Brain (organoid and tissue), 16 donors: ENCODE measurements at places on chromosomes 3 and 15.

DNA sequence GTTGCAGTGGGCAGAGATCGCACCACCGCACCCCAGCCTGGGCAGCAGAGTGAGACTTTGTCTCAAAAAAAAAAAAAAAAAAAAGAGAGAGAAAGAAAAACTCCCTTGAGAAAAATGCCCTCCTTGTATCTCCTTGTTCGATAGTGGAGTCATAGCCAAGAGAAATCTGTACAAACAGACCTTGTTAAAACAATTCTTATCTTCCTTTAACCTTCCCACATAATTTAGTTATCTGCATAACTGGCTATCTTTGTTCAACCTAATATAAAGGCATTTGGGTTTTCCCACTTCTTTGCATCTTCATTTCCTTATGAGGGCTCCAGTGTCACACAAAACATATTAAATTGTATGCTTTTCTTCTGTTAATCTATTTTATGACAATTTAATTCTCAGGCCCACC is 65.1 kb upstream of the ATP11B start:
- no peak for DNase-seq

DNA sequence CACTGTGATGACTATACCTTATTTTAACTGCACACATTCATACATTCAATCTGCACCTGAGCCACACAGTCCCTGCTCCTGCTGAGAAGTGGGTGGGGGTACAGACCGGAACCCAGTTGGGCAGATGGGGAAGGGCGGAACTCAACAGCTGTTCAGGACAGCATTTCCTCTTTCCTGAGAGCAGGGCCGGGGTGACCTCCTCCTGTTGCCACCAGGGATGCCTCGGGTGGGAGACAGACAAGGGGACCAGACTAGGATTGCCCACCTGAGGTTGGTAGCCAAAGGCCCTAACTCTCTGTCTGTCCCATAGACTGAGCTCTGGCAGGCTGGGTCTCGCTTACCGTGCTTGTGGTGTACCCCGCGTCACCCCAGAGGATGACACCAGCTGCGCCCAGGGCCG is 3.9 kb downstream of the HYAL2 start:
- DNase-seq = no peak

DNA sequence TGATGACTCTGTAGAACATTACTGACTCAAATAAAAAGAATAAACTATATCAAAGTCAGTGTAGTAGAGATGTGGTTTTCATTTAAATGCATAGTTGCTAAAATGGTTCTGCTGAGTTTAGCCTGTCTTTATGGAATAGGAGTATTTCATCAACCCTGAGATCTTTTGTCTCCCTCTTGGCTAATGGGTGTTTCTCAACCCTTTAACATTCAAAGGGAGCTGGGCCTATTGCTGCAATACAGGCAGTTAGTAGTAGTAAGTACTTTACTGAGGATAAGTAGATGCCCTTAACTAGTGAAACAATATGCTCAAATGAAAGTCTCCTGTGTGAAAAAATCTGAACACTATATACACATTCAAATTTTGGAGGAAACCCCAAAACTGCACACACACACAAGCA is 184.7 kb upstream of the TTC14 start:
- DNase-seq = no peak

- no peak for DNase-seq
Measured at GRCh38 chr15:68369931-68370767, 61.8 kb downstream of the ITGA11 start.

GRCh38 chr3:172280406-172281051 is 167.7 kb downstream of the GHSR start:
- DNase-seq = no peak

- DNase-seq = no peak
Measured at GRCh38 chr15:42665827-42666226, 71.1 kb downstream of the CDAN1 start.

GRCh38 chr3:143442814-143443447 is 323.4 kb downstream of the CHST2 start:
- no peak for DNase-seq

DNA sequence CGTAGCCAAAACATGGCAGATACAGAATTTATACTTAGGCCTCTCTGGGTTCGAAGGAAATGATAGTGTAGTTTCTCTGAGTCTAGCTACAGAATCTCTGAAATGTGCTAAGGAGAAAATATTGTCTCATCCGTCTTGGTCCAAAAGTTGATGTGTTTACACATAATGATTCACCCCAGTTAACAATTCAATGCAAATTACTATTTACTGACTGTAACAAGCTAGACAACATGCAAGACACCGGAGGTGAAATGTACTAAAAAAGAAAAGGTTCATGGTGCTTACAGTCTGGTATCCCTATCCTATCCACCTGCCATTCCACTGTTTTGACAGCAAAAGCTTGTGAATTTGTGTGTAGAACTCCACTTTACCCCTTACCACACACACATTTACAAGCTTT is 146.8 kb downstream of the SUCLG2 start:
- no peak for DNase-seq

DNA sequence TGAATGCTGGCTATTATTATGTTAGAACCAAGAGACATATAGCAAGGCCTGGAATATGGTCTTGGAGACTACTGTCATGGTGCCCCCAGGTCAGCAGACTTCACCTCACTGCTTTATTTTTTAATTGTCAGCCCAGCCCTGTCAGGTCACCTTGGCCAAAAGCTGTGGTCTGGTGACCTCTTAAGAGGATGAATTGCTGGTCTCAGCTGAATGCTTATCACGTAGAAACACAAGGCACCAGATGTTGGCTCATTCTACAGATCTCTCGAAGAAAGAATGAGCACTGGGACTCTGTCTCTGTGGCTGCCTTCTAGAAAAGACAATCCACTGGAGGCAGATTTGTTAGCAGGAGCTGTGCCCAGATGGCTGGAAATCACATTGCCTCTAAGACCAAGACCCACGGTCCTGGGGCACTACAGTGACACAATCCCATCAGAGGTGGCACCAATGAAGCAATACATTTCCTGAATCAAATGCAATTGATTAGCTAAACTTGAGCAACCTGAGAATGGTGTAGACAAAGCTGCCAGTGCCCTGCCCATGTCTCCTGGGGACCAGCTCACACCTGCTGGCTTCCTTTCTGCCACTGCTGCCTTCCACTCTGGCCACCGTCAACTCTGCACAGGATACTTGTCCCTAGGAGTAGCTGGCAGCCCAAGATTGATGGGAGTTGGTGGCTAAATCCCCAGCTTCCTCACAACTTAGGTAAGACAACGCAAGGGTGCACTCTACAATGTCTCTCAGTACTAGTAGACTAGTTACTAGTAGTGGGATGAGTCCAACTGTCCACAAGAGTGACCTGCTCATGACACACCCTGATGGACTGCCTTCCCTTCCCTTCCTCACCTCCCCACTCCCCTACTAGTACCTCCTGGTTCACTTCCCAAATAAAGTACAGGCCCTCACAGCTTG is 384.9 kb upstream of the PROK2 start:
- DNase-seq = no peak

GRCh38 chr3:128537091-128537703 is 44.2 kb upstream of the GATA2 start:
- no peak for DNase-seq

DNA sequence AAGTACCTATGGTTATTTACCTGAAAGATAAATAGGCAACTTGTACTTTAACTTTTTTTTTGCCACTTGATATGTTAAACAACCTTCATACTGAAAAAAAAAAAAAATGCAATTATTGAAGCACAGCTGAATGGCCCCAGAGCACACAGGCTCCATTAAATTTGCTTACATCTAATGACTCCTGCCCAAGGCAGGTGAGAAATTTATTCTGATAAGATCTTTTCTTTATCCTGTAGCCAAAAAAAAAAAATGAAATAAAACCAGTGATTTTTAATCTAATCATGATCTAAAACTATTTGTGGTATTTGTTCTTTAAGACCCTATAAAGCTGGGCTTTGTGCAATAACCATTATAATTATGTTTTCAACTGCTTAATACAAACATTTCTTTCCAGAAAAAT is 115.7 kb downstream of the DPH6 start:
- peak; percentile 15 for DNase-seq

DNA sequence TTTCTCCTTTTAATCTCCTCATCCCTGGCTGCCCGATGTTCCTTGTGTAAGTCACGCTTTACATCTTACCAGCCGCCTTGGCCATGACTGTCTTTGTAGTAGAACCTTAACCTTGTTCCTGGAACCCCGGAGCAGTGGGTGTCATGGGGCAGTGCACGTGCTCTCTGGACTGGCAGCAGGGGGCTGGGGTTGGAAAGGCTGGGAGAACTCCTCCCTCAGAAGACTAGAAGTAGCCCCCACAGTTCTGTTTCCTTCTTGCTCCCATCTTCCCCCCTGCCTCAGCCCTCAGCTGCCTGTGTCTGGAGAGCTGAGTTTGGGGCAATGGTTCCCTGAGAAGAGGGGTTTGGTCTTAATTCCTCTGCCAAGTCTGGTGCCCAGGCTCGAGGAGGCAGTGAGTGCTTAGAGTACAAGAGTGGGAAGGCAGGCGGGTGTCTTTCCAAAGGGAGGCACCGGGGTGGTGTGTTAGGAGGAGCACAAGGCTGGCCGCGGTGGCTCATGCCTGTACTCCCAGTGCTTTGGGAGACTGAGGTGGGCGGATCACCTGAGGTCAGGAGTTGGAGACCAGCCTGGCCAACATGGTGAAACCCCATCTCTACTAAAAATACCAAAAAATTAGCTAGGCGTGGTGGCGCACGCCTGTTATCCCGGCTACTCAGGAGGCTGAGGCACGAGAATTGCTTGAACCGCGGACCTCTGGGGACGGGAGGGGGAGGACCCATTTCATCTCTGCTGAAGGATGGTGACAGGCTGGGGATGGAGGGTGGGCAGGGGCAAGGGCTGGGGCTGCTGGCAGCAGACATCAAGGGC is 100.4 kb downstream of the VGLL4 start:
- DNase-seq = no peak

DNA sequence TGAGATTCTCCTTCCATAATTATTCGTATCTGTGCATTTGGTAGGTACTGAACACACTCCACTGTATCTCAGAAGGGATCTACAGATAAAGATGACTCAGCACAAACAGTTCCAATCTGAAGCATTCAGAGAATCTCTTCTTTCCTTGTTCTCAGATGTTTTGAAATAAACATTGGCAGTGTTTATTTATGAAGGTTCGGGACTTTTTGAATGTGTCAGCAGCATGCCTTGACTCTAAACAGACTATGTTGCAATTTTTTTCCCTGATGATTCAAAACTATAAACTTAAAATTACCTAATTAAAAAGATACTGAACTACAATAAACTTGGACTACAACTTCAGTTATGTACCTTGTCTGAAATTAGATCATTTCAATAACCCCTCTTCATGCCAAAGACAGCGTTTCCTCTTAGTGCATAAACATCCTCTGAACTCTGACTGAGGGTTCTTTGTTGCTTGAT is 612.9 kb upstream of the TBL1XR1 start:
- no peak for DNase-seq

DNA sequence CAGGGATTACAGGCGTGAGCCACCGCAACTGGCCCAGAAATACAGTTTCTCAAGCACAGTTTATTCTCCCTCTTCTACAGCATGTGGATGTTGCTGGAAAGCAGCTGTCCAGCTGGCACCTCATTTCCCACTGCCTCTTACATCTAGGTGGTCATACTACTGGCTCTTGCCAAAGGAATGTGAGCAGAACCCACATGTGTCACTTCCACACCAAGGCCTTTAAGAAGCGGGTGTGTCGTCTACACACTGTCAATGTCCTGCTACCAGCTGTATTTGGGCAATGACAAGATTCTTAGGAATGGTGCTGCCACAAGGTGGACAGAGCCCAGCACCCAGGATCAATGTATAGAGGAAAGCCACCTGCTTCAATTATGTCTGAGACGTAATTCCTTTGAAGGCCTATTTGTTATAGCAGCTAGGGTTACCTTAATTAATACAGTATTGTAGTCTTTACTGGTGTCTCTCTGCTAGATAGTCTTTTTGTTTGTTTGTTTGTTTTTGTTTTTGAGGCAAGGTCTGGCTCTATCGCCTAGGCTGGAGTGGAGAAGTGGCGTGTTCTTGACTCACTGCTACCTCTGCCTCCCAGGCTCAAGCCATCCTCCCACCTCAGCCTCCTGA is 15.1 kb upstream of the RAB7A start:
- DNase-seq = no peak
